ENCODE measurements at places on chromosomes 5 and 9. TPM values are rescaled to one million over a fixed set of nuclear protein-coding genes. Genes with fewer than 3 reads are reported as not detected.

DNA sequence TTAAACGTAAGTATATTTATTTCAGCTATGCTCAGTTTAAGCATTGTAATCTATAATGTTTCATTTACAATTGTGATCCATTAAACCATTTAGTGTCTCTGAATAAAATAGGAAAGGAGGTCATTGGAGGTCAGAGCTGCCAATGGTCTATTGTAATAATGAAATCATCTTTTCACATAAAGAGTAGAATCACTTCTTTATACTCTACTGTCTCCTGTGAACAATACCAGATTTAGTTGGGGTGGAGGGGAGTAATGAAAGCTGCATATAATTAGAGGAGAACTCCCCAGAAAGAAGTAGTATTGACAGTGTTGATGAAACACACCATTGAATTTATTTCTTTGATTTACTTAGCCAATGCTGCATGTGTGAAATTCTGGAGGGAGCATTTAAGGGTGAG is 35.1 kb upstream of the ZFYVE16 start:
- H3K4me1 ChIP-seq, result no peaks in the 10 kb centered on the region
- H3K27ac ChIP-seq, result no peak overlapping the region
- no peaks in the 10 kb centered on the region for H3K36me3 ChIP-seq
- no peak overlapping the region for H3K4me3 ChIP-seq
- peaks cover 5% of the 10 kb centered on the region for H3K27me3 ChIP-seq

DNA sequence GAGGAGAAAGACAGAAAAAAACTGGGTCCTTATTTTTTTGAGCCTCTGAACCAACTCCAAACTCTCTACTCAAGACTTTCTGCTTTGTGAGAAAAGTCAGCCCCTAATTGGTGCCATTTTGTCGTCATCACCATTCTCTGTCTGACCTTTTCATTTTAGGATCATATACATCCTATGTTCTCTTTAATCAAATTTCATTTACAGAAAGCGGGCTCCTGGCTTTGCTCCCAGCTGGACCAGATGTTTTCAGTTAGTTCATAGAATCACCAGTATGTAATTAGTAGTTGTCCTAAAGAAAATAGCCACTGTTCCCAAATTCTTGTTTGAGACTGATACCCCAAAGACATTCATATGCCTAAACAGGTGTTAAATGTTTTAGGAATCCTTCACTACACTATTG is 28.6 kb upstream of the SLCO4C1 start:
- H3K27ac ChIP-seq, result no peak overlapping the region
- no peak overlapping the region for H3K4me3 ChIP-seq
- no peaks in the 10 kb centered on the region for H3K36me3 ChIP-seq
- no peak for DNase-seq
- H3K4me1 ChIP-seq, result no peaks in the 10 kb centered on the region

DNA sequence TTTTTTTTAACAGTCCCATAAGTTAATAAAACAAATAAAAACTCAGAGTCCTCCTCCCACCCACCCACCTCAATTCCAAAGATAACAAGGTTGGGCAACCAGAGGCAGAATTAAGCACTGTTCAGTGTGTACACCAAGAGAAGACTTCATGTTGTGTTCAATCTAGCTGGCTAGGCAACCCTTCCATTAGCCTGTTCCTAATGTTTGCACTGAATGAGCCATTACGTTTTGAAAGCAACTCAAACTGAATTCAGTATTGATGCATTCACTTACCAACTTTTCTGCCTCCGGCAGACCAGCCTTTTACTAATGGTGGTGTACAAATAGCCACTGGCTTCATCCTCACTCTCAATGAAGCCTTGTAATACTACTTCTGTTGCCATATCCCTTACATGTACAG is 47.5 kb downstream of the PBX3 start:
- H3K36me3 ChIP-seq, result 0 out of 2 replicates have a peak, but pooled peaks cover 1% of the 10 kb centered on the region
- no peak for DNase-seq
- H3K27me3 ChIP-seq, result no peaks in the 10 kb centered on the region

FCN2 gene
- total RNA-seq, result not detected

CA9 gene
- total RNA-seq, result 0.56 TPM

- peaks cover 8% of the 10 kb centered on the region for H3K4me1 ChIP-seq
- no peak overlapping the region for H3K4me3 ChIP-seq
- H3K27ac ChIP-seq, result no peak overlapping the region
- no peaks in the 10 kb centered on the region for H3K27me3 ChIP-seq
- peaks cover 17% of the 10 kb centered on the region for H3K36me3 ChIP-seq
- no peak for DNase-seq
Observed at GRCh38 chr9:136857166-136857565, 5.0 kb downstream of the MAMDC4 start.

GRCh38 chr5:81756016-81756415 is 5.1 kb upstream of the SSBP2 start:
- no peak overlapping the region for H3K4me3 ChIP-seq
- H3K4me1 ChIP-seq, result peaks cover 4% of the 10 kb centered on the region
- no peaks in the 10 kb centered on the region for H3K36me3 ChIP-seq
- H3K27me3 ChIP-seq, result no peaks in the 10 kb centered on the region
- H3K27ac ChIP-seq, result no peak overlapping the region

NAA35 gene
- total RNA-seq, result 16.5 TPM

RASGRF2 gene
- total RNA-seq, result 5.3 TPM

DNA sequence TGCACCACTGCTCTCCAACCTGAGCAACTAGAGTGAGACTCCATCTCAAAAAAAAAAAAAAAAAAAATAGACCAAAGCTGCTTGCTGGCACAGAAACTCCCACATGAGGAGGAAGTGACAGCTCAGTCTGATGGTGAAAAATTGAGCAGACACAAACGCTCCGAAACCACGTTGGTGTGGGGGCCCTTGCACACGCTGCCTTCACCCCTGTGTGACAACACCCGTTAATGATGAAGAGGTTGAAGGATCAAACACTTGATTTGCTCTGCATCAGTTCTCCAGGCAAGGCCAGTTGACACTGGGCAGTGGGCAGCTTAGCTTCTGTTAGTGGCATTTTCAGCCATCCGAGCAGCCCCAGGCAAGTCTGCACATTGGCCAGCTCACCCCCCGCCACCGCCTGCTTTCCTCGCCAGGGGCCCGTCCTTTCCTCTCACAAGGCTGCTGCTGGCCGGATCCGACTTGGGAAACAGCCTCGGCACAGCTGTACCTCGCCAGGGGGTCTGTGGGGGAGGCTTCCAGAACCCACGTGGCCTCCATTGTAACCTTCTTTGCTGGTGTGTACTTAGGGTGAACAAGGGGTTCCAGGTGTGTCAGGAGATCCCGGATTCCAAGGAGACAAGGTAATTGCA is 79.8 kb downstream of the COL27A1 start:
- DNase-seq, result no peak
- H3K27me3 ChIP-seq, result no peaks in the 10 kb centered on the region
- H3K4me3 ChIP-seq, result no peak overlapping the region
- no peaks in the 10 kb centered on the region for H3K4me1 ChIP-seq

- no peak overlapping the region for H3K27ac ChIP-seq
- H3K4me3 ChIP-seq, result no peak overlapping the region
- DNase-seq, result no peak
- no peaks in the 10 kb centered on the region for H3K36me3 ChIP-seq
Observed at GRCh38 chr9:78064075-78064474, 32.5 kb upstream of the GNAQ start.

DNA sequence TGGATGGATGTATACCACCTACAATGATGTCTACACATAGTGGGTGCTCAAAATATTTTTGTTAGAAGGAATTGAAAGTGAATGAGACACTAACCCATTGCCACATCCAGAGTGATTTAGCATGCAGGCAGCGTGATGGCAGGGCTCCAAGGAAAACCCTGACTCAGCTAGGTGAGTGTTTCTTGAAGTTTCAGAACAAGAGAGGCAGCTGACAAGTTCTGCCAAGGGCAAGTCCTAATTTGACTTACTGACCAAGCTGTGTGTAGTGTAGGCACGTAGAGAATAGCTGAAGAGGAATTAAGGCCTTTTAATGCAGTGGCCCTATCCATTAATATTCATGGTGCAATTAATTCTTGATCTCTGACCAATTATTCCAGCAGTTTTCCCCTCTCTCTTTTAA is 107.8 kb upstream of the ATP10B start:
- H3K4me1 ChIP-seq, result no peaks in the 10 kb centered on the region
- no peak overlapping the region for H3K27ac ChIP-seq
- DNase-seq, result no peak

DNA sequence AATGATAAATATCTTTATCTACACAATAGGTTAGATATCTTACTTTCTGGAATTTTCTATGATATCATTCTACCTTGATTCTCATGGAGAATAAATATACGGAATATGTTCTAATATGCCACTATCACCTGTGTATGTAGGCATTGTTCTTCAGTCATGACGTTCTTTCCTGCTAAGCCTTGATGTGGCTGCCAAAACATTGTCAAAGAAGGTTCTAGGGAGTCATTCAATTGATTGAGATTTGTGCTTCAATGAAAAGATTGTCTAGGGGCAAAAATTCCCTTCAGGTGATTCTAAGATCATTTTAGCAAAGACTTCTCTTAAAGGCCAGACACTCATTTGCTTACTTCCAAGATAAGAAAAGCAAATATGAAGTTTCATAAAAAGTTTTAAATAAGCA is 118.1 kb downstream of the MAT2B start:
- no peaks in the 10 kb centered on the region for H3K4me1 ChIP-seq
- H3K27me3 ChIP-seq, result no peaks in the 10 kb centered on the region
- no peak overlapping the region for H3K27ac ChIP-seq

PDGFRB gene
- 108 TPM for total RNA-seq

FOXD1 gene
- 3.2 TPM for total RNA-seq

SUSD3 gene
- total RNA-seq, result 0.54 TPM

DNA sequence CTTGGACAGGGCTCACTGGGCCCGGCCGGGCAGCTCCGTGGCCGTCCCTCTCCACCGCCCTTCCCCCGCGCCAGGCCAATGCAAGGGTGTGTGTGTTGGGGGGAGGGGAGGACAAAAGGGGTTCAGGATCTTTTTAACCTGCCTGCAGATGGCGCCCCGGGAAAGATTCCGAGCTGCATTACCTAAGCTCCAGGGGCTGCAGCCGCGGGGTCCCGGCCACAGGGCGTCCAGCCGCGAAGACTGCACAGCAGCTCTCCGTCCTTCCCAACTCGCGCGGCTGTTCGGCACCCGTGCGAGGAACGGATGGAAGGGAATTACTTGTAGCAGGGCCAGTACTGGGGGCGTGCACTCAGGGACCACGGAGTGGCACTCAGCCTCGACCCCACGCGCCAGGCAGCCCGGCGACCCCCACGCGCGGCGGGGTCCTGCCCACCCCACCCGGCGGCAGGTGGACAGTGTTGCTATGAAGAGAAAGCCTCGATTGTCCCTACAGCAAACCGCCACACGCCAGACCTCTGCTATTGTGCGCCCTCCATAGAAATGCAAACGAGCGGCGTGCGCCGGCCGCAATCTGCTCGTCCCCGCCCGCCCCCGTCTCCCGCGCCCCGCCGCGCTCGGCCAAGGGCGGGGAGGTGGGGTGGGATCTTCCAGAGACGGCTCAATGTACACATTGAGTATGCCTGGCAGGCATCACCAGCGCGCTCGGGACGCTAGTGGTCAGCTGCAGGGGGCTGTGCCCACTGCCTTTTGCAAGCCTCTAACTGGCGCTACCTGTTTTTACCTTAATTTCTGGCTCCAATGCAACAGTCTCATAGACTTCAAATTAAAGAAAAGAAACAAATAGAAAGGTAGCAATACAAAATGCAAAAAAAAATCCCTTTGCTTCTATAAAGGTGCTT is 796 bp upstream of the GADD45G start:
- H3K4me1 ChIP-seq, result peaks cover 5% of the 10 kb centered on the region
- no peaks in the 10 kb centered on the region for H3K36me3 ChIP-seq
- H3K27me3 ChIP-seq, result peaks cover 30% of the 10 kb centered on the region
- peak; percentile 11 for DNase-seq

EQTN gene
- total RNA-seq, result not detected

DNA sequence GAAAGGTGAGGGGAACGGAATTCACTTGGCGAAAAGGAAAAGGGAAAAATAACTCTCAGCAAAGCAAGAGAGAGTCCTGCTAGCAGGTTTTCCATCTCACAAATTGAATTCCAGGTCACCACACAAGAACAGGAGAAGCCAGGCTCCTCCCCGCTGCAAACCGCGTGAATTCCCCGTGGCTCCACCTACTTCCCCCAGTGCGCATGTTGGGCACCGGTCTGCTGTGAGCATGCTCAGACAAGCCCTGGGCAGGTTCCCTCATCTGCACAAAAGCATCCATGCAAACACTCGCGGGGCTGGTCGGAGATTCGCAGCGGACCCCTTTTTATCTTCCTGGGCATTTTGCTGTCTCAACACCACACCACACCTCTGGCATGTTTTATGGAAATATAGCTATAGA is 58.5 kb upstream of the S1PR3 start:
- peaks cover 11% of the 10 kb centered on the region for H3K27me3 ChIP-seq
- H3K4me3 ChIP-seq, result no peak overlapping the region
- no peaks in the 10 kb centered on the region for H3K36me3 ChIP-seq

DNA sequence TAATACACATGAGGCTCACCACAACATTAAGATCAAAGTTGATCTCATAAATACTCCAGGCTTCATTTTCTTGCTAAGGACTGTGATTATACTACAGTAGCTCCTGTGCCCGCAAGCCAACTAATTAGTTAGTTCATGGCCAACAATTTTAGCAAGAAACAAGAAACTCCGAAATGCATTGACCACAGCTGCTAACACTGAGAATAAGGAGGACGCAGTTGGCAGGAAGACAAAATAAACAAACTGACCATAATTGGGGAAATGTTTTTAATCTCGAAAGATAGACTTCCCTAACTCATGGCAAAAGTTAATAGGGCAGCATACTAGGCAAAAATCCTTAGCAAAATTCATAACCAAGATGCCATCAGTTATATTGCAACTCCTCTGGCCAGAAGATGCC is 115.5 kb upstream of the SPEF2 start:
- no peaks in the 10 kb centered on the region for H3K27me3 ChIP-seq
- DNase-seq, result no peak
- H3K4me1 ChIP-seq, result no peaks in the 10 kb centered on the region
- no peak overlapping the region for H3K27ac ChIP-seq
- no peaks in the 10 kb centered on the region for H3K36me3 ChIP-seq

SLC46A2 gene
- not detected for total RNA-seq

- no peak for DNase-seq
- no peaks in the 10 kb centered on the region for H3K27me3 ChIP-seq
- H3K36me3 ChIP-seq, result no peaks in the 10 kb centered on the region
- H3K4me1 ChIP-seq, result 0 out of 2 replicates have a peak, but pooled peaks cover under 1% of the 10 kb centered on the region
Observed at GRCh38 chr5:60546207-60546606, 153.8 kb downstream of the DEPDC1B start.

GHR gene
- 1.1 TPM for total RNA-seq

GRCh38 chr5:115098041-115098702 is 71.5 kb downstream of the TRIM36 start:
- DNase-seq, result peak; percentile 60
- no peaks in the 10 kb centered on the region for H3K4me1 ChIP-seq
- no peak overlapping the region for H3K4me3 ChIP-seq
- no peak overlapping the region for H3K27ac ChIP-seq

DNA sequence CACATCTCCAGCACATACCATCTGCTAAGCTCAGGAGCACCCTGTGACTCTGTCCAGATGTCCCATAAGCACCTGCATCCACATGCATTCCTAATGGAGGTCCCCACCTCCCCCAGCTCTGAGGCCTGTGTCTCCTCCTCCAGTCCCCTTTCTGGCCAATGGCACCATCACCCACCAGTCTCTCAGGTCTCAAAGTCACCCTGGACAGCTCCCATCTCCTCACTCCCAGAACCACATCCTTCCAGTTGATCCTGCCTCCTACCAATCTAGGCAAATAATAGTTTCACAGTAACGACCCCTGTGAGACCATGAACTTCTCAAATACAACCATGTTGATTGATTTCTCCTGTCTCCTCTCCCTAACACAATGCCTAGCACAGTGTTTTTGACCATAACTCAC is 40.1 kb downstream of the GGTA1 start:
- H3K27ac ChIP-seq, result no peak overlapping the region
- H3K27me3 ChIP-seq, result peaks cover 38% of the 10 kb centered on the region
- H3K36me3 ChIP-seq, result no peaks in the 10 kb centered on the region

NDOR1 gene
- total RNA-seq, result 1.1 TPM

- no peaks in the 10 kb centered on the region for H3K36me3 ChIP-seq
- no peak overlapping the region for H3K27ac ChIP-seq
- H3K4me3 ChIP-seq, result no peak overlapping the region
- H3K4me1 ChIP-seq, result peaks cover 5% of the 10 kb centered on the region
Observed at GRCh38 chr9:4068449-4068848, 231.4 kb downstream of the GLIS3 start.

Measured in IMR-90 (cell line).